ENCODE measurements at places on chromosomes 7 and 10. TPM values are rescaled to one million over a fixed set of nuclear protein-coding genes. Genes with fewer than 3 reads are reported as not detected.
A peak's percentile ranks its signal among the peaks of the same experiment; 100 is the strongest.

DNA sequence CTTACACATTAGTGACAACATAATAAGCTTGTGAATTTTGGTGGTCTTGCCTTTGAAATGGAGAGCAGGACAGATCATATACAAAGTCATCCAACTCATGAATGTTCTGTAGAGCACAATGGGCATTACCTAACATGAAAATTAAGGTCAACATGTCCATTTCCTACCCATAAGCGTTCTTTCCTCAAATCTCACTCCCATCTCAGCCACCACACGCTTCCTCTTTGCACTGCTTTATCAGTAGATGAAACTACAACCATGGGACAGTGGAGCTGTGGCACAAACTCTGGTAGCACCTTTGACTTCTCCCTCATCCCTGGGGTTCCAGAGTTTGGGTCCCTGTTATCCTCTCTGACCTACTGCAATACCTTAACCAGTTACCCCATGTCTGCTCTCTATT is 2.2 kb downstream of the PON2 start:
- DNase-seq: no peak

SHOC2 gene
- total RNA-seq: 66.8 TPM

DNA sequence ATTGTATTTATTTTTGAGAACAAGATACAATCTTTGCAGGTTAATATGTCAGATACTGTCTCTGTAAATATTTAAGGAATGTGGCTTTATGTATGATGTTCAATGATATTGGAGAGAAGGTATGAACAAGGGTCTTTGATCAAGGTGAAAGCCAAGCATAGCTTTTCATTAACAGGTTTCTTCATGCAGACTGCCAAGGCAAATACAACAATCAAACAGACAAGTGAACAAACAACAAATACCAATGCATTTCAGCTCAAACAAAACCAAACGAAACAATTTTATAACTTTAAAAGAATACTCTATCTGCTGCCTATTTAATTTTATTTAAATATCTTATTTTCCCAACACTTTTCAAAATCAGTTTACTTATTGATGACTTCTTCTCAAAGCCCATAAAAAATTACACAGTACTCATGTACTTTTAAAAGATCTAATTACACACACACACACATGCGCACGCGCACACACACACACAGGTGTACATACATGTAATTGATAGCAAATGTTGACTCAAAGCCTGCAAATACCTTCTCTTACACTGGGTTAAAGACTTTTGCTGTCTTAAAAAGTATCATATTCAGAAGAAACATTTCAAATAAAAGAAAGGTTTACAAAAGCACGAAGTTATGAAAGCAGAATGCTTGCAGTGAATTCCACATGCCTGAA is 201.1 kb upstream of the CCDC6 start:
- DNase-seq: no peak

TDRD1 gene
- total RNA-seq: 0.64 TPM

GRCh38 chr7:55570939-55571338 is 1.4 kb downstream of the VOPP1 start:
- no peak for DNase-seq

DNA sequence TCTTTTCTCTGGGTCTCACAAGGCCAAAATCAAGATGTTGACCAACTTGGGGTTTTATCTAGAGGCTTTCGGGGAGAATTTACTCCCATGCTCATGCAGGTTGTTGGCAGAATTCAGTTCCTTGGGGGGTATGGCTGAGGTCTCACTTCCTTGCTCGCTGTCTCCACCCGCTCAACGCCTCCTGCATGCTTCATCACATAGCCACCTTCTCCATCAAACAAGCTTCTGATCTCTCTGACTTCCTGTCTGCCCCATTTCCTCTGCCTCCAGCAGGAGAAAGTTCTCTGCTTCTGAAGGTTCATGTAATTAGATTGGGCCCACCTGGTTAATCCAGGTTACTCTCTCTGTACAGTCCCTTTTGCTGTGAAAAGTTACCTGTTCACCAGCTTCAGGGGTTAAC is 179.1 kb upstream of the FZD1 start:
- no peak for DNase-seq

DNA sequence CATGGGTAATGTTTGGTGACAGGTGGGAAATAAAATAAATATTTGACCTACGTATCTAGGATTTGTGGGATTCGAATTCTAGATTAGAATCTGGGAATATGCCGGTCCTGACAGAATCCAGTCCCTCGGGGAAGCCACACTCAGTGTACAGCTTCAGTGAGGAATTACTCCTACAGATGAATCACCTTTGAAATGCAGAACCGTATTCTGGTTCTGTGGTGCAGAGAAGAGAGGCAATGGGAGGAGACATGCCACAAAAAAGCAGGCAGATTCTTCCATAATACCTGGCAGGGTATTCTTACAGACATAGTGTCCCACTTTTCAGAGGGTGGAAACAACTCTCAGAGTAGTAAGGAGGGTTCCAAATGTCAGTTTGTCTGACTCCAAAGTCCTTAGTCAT is 286.9 kb downstream of the SORCS1 start:
- DNase-seq: no peak

GRCh38 chr10:77919713-77920108 is 6.8 kb downstream of the DLG5 start:
- no peak for DNase-seq

- no peak for DNase-seq
Observed at GRCh38 chr10:96041146-96041545, 2.2 kb upstream of the CCNJ start.

DNA sequence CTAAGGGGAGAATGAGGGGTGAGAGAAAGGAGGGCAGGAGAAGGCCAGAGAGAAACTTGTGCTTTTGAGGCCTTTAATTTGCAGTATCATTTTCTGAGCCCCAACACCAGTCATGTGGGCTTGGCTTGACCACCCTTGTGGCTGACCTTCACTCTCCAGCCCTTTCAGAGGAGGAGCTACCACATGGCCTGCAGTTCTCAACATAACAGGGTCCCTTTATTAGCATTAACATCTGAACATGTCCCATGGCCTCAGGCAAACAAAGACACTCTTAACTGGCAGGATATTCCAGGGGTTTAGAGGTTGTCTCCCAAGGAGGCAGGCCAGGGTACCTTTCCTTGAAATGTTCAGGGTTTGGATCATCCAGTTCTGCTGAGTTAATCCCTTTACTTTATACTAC is 6.7 kb downstream of the ZNF713 start:
- no peak for DNase-seq

HILPDA gene
- 7.3 TPM for total RNA-seq

DNA sequence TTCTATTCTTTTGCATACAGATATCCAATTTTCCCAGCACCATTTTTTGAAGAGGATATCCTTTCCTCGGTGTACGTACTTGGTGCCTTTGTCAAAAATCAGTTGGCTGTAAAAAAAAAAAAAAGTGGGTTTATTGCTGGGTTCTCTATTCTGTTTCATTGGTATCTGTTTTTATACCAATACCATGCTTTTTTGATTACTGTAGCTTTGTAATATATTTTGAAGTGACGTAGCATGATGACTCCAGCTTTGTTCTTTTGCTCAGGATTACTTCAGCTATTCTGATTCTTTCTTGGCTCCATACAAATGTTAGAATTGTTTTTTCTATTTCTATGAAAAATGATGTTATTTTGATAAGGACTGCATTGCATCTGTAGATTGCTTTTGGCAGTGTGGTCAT is 165.5 kb downstream of the MLLT10 start:
- no peak for DNase-seq

DNA sequence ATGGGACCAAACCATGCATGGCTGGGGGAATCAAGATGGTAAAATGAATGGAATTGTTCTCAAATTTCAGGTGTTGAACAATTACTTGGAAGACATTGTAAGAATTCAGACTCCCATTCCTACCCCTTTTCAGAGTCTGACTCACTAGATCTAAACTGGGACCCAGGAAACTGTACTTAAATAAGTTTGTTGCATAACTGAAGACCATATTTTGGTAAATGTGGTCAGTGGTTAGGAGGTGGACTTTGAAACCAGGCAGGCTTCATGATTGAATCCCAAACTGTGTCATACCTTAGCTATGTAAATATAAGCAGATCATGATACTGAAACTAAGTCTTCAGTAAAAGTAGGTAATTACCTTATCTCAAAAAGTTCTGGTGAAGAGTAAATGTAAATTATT is 41.7 kb downstream of the ZWINT start:
- DNase-seq: no peak

CFTR gene
- 133 TPM for total RNA-seq

PLCE1 gene
- 57.6 TPM for total RNA-seq

SPDYE11 gene
- total RNA-seq: not detected

DNA sequence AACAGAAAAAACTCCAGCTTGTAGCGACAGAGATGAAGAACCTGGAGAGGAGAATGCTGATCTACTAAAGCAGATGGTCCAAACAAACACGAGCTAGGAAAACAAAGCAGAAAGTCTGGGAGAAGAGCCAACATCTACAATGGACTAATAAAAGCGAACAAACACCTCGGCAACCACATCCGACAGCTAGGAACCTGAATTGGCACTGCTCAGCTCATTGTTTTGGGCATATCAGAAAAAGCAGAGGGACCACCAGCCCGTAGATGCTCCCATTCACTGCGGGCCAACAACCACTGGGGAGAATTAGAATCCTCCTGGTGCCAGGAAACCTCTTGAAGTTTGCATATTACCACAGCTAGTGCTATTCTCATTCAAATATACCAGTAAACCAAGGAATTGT is 204.7 kb downstream of the NXPH1 start:
- peak; percentile 6 for DNase-seq

GARS1 gene
- 104 TPM for total RNA-seq

DNA sequence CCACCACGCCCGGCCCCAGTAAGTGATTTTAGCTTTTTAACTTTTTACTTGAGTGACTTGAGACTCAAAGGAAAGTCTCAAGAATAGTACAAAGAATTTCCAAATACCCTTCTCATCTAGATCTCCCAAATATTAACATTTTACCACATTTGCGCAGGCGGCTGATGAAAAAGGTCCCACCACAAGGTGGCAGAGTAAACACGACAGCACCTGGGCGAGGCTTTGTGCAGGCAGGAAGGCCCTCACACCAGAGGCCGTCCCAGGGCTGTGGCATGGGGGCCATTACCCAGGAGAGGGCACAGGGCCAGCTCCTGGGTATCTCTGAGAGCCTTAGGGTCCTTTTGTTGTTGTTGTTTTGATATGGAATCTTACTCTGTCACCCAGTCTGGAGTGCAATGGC is 50.0 kb upstream of the WIPI2 start:
- DNase-seq: peak; percentile 44

GRCh38 chr7:66352071-66352470 is 146.9 kb downstream of the TPST1 start:
- no peak for DNase-seq

- no peak for DNase-seq
Observed at GRCh38 chr7:55531536-55531935, 40.8 kb downstream of the VOPP1 start.

DNA sequence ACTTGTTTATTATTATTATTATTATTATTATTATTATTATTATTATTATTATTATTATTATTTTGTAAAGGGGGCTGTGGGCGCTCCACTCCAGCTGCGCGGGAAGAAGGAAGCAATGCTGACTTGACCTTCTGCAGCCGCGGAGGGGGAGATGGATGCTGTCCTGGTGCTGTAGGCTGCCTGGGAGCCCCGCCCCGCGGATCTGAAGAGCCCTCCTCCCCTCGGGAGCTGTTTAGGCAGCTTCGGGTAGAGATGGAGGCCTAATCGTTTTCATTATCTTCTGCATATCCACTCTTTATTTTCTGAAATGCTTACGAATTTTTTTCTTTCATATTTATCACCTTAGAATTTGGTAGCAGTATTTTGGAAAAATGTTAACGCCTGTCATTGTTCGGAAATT is 101.2 kb upstream of the KLF6 start:
- no peak for DNase-seq

GRCh38 chr7:120475994-120476393 is 203.0 kb downstream of the KCND2 start:
- DNase-seq: no peak

GRCh38 chr7:143012001-143012400 is 14.9 kb downstream of the OR9A2 start:
- DNase-seq: no peak

All from left colon (tissue), 2 donors.